ENCODE measurements at places on chromosomes 16 and 17.

DNA sequence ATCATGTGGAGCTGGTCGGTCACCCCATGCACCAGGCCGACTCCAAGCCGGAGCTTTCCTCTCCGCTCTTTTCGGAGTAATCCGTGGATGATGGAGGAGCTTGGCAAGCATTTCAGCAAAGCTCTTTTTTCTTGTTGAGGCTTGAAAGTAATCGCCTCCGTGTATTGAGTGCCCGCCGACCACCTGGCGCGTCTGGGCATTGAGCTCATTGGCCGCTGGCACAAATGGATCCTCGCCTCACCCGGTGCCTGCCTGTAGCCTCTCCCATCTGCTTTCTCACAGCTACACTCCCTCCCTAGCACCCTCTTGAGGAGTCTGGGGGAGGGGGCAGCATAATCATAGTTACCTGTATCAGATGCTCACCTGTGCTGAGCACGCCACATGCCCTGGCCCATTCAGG lies 148.9 kb downstream of the CMIP start:
- no peak for DNase-seq

GRCh38 chr17:78316115-78316866 lies 43.6 kb downstream of the SOCS3 start:
- no peak for DNase-seq

DNA sequence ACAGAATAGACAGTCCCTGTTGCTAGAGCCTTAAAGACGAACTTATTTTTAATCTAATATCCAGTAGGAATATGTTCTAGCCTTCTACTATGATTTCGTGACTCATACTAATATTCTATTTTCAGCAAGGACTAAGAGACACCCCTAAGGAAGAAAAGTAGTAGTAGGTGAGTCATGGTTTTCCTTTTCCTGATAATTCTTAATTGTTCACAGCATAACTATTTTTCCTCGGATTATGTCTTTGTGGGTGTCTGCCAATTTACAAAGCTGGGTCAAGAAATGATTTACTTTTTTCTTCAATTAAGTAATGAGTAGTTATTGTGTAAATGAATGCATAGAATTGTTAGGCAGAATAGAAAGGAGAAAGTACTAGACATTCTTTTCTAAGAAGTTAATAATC lies 292.2 kb downstream of the TOX3 start:
- no peak for DNase-seq

DNA sequence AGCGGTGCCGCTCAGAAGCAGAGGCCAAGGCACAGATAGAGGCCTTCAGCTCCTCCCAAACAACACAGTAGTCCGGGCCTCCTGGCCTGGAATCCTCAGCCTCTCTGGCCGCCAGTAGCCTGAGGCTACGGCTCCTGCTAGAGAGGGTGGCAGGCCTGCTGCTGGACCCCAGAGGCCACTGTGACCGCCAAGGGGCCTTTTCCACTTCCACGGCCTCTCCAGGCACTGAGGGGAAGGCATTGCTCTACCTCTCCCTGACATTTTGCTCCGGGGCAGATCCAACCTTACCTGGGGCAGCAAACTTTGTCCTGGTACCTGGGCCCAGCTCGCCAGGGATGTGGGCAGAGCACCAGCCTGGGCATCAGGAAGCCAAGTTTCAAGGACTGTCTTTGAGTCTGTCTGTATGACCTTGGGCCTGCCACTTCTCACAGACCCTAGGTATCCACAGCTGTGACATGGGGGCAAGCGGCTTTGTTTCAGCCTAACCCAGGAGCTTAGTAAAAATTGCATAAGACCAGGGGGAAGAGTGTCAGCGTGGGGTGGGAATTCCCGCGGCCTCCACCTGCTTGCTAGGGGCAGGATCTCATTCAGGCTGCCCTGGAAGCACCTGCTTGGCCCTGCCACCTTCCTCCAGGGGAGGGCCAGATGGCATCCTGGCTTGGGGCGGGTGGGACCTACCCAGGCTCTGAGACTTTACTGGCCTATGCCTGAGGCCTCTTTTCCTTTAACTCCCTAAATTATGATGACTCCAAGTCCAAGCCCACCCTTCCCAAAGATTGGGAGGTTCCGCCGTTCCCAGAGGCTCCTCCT lies 33.2 kb downstream of the ADGRG5 start:
- DNase-seq, result no peak

DNA sequence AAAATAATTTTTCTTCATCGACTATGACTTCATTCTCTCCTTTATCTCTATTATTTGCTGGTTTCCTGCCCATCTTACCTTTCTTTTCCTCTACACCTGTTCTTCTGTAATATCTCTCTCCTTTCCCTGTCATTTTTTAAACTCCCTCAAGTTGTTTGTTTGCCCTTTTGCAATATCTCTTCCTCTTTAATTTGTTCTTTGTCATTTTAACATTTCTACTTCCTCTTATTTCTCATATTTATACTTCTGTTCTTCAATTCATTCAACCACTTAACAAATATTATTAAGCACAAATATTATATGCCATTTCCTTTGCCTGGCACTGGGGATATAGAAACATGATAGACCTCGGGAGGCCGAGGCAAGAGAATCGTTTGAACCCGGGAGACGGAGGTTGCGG lies 22.6 kb downstream of the MAP3K3 start:
- no peak for DNase-seq

DNA sequence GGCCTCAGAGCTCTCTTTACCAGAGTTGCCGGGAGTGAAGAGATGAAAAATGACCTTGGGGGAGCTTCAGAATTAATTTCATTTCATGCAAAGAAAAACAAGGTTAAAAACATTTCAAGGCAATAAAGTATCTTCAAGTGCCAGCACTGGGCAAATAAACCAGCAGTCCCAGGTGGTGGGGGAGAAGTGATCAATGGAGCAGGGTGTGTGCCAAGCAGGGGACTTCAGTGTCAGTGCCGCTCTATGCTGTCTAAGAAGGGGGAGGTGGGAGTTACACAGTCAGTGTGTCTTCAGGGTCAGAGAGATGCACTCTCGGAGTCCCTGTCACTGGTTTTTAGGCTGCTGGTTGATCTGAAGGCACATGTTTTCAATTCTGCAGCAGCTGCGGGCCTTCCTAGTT lies 57.2 kb upstream of the MGAT5B start:
- DNase-seq, result no peak

DNA sequence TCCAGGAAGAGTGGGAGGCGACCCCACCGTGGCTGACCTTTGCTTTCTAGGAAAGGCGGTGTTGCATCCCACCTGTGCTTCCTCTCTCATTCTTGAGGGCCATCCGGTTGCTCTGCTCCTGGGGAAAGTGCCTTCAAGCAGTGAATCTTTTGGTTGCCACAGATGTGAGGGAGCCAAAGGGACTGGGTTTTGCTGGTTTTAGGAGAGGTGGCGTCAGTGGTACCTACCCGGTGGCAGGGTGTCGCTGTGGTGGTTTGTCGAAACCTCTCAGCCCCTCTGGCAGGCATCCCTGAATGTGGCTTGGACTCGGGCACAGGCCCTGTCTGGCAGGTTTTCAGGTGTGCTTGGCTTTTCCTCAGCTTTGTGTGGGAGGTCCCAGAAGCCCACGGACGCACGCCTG lies 611.5 kb downstream of the KCNJ18 start:
- DNase-seq, result no peak

DNA sequence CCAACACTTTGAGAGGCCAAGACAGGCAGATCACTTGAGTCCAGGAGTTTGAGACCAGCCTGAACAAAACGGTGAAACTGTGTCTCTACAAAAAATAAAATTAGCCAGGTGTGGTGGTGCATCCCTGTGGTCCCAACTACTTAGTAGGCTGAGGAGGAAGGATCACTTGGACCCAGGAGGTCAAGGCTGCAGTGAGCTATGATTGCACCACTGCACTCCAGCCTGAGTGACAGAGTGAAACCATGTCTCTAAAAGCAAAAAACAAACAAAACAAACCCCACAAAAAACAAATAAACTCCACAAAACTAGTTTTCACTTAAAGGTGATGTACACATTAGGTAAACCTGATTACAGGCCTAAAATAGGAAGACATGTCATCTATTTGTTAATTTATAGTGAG lies 40.3 kb downstream of the MARVELD3 start:
- no peak for DNase-seq

DNA sequence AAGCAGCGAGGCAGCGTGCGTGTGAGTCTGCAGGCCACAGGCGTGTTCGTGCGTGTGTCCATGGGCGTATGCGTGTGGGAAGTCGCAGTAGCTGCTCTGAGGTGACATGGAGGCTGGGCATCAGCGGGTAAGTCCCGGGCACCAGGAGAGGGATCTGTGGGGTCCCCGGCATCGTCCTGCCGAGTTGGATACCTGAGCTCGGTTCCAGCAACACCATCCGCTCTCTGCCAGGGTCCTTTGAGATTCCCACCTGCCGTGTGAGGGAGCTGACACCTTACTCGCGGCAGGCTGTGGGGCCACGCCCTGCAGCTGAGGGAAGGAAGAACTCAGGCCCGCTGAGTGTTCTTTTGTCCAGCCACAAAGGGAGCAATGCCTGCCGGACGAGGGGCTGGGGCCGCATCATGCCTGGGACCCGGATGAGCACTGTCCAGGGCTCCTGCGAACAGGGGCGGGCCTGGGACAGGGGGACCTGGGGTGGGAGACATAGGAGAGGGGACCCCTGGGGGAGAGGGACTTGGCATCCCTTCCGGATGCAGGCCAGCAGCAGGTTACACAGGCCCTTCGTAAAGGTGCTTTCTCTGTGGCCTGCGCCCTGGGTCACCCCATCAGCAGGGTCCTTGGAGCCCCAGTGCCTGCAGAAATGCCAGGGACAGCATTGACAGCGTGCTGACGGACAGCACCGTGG lies 5.0 kb upstream of the SNAI3 start:
- DNase-seq, result no peak

DNA sequence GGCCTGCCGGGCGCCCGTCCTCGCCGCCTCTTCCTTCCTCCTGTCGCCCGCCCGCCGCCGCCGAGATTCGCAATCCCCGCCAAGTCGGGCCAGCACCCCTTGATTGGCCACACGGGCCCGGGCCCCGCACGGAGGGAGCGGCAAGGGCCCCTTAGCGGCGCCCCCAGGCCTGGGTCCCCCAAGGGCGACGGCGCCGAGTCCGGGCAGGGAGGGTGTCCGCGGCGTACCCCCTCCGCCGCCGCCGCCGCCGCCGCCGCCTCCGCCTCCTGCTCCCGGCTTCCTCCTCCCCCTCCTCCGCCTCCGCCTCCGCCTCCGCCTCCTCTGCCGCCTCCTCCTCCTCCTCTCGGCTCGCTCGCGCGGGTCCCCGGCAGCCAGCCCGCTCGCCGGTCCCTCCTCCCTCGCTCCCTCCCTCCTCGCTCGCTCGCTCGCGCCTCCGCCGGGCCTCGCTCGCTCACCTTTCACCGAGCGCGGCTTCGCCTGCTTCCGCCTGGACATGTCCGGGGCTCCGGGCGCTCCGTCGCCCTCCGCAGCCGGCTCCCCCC lies 561 bp downstream of the ZNF423 start:
- no peak for DNase-seq

DNA sequence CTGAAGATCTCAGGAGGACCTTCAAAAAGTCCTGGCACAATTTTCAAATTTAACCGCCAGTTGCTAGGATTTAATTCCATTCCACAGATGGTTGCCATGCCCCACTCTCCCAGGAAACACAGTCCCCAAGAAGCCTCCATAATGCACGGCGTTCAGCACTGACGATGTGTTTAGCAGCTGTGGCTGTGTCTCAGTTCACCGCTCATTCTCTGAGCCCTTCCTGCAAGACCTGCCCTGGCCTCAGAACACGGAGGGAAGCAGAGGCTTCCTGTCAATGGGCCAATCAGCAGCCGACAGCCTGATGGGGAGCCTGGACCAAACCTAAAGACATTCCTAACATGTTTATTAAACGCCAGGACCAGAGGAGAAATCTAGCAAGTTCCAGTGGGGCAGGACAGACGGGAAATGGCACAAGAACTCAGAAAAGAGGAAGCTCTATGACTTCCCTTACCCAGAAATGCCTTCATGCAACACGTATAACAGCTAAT lies 4.9 kb downstream of the MYLK3 start:
- no peak for DNase-seq

DNA sequence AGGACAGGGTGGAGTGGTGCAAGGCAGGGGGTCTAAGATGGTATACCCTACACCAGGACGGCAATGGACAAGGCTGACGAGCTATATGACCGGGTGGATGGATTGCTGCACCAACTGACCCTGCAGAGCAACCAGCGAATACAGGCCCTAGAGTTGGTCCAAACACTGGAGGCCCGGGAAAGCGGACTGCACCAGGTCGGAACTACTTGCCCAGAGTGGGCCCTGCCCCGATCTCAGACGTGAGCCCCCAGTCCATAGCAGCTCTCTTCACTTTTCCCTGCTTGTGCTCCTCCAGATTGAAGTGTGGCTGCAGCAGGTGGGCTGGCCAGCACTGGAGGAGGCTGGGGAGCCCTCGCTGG lies 3.1 kb downstream of the PLEKHG4 start:
- no peak for DNase-seq

DNA sequence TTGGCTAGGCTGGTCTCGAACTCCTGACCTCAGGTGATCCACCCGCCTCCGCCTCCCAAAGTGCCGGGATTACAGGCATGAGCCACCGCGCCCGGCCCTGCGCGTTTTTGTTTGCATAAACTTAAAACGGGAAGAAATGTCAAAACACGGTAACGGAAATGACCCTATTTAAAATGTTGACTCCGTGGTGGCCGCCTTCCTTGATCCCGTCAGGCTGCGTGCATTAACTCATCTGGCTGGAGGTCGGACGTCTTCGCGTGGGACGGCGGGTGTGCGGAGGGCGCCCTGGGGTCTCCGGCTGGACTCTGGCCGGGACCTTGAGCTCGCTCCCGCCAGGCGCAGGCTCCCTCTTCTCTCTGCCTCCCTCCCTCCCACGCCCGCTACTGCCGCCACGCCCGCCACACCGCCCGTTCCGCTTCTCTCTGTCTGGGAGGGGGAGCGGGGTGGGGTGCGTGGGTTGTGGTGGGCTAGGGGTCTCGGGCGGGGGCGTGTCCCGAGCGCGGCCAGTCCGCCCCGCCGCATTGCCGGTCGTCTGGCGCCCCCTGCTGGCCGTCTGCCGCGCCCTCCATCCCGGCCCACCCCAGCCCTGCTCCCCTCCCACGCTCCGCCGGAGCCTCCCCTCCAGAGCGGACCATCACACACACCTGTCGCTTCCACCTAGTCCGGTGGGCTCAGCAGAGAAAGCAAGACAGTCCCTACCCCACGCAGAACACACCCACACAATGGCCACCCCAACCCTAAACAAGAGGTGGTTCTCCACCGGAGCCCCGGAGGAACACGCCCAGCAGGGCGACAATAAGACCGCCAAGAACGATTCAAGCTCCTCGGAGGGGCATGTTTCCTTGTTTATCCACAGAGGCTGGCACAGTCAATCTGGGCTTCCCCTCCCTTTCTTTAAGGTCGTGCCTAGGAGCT lies 1.2 kb upstream of the CCDC42 start:
- DNase-seq, result peak; percentile 73

DNA sequence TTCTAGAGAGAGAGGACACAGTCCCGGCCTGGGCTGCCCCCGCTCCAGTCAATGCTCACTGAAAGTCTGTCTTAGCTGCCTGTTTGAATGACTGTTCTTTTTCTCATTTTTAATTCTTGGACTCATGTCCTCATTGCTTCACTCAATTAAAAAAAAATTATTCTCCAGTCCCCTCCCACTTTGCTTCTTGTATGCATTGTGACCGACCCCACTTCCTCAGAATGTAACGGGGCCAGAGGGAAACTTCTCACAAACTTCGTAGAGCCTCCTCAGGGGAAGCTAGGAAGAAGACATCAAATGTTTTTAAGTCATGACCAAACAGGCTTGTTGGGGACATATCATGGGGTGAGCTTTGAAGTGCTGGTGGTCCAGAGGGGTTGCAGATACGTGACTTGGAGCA lies 113.2 kb downstream of the CCDC182 start:
- DNase-seq, result no peak
